ENCODE measurements at places on chromosomes 11 and 22. TPM values are rescaled to one million over a fixed set of nuclear protein-coding genes. Genes with fewer than 3 reads are reported as not detected.

The POTEH gene
- total RNA-seq: not detected

The ART1 gene
- not detected for total RNA-seq

The MMP10 gene
- not detected for total RNA-seq

The RASSF10 gene
- total RNA-seq: not detected

The CABP4 gene
- total RNA-seq: 2.6 TPM

The APOBEC3B gene
- total RNA-seq: 8.7 TPM

The MMP27 gene
- total RNA-seq: not detected

The OR4D9 gene
- not detected for total RNA-seq

The ASCL2 gene
- total RNA-seq: 0.40 TPM

The APOA4 gene
- not detected for total RNA-seq

The DBX1 gene
- total RNA-seq: not detected

The TYR gene
- not detected for total RNA-seq

The POLA2 gene
- total RNA-seq: 55.2 TPM

The PRAME gene
- not detected for total RNA-seq

The FAM227A gene
- 0.02 TPM for total RNA-seq

The MUC6 gene
- total RNA-seq: not detected

The OR51B6 gene
- total RNA-seq: not detected

The ALG9 gene
- 22.9 TPM for total RNA-seq

The SAA4 gene
- total RNA-seq: not detected

The MOGAT2 gene
- total RNA-seq: not detected

The ST3GAL4 gene
- 7.6 TPM for total RNA-seq

The TREH gene
- not detected for total RNA-seq

The TSPAN18 gene
- total RNA-seq: 22.9 TPM

The SLN gene
- not detected for total RNA-seq
